Ovary (tissue), 10 donors: ENCODE measurements at places on chromosomes 7 and 10. TPM values are rescaled to one million over a fixed set of nuclear protein-coding genes. Genes with fewer than 3 reads are reported as not detected.

GRCh38 chr7:28081016-28081415, 99.6 kb downstream of the JAZF1 start:
- no peak overlapping the region for H3K27ac ChIP-seq
- peaks cover 12% of the 10 kb centered on the region for H3K4me1 ChIP-seq
- no peaks in the 10 kb centered on the region for H3K36me3 ChIP-seq
- DNase-seq: no peak

DNA sequence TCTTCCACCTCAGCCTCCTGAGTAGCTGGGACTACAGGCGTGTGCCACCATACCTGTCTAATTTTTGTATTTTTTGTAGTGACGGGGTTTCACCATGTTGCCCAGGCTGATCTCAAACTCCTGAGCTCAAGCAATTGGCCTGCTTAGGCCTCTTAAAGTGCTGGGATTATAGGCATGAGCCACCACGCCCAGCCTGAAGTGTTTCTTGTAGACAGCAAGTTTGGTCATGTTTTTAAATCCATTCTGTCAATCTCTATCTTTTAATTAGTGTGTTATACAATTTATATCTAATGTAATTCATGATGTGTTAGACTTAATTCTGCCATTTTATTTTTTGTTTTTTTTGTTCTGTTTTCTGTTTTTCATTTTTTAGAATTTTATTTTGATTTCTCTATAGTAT, 17.2 kb upstream of the MXI1 start:
- no peak overlapping the region for H3K4me3 ChIP-seq
- H3K27me3 ChIP-seq: no peaks in the 10 kb centered on the region
- no peak for DNase-seq
- H3K36me3 ChIP-seq: no peaks in the 10 kb centered on the region
- no peaks in the 10 kb centered on the region for H3K4me1 ChIP-seq
- no peak overlapping the region for H3K27ac ChIP-seq

Gene VIPR2
- 8.6 TPM for total RNA-seq

- no peak overlapping the region for H3K27ac ChIP-seq
- H3K4me3 ChIP-seq: no peak overlapping the region
- H3K27me3 ChIP-seq: no peaks in the 10 kb centered on the region
These were observed 73.1 kb upstream of the HECW1 start for GRCh38 chr7:43039346-43039745.

- H3K27ac ChIP-seq: no peak overlapping the region
- peaks cover 8% of the 10 kb centered on the region for H3K4me1 ChIP-seq
- H3K36me3 ChIP-seq: no peaks in the 10 kb centered on the region
- H3K27me3 ChIP-seq: no peaks in the 10 kb centered on the region
These were observed 3.4 kb downstream of the KCNIP2 start for GRCh38 chr10:101840102-101840684.

DNA sequence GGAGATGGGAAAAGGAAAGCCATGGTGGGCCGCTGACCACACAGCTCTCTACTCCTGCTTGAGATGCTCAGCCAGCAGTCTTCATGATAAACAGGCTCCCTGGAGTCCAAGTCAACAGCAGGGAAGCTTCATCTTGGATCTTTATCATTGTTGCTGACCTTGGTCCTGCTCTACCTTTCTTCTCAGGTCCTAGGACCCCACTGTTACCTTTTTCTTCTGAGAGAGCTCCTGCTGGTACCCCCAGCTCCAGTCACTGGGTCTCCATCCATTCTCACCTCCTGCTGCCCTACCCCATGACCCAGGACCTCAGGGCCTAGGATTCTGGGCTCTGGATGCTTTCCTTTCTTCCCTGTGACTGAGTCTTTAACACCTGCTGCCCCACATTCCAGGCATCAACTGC, 5.2 kb upstream of the CRTAC1 start:
- no peaks in the 10 kb centered on the region for H3K36me3 ChIP-seq
- H3K4me3 ChIP-seq: no peak overlapping the region
- no peak overlapping the region for H3K27ac ChIP-seq

Gene CLCN1
- total RNA-seq: not detected

- no peak overlapping the region for H3K27ac ChIP-seq
- no peaks in the 10 kb centered on the region for H3K36me3 ChIP-seq
- no peak for DNase-seq
- no peaks in the 10 kb centered on the region for H3K4me1 ChIP-seq
These were observed 192.5 kb upstream of the PPP2R2D start for GRCh38 chr10:131708225-131708880.

Gene TAS2R4
- 1.3 TPM for total RNA-seq

- no peak overlapping the region for H3K4me3 ChIP-seq
- no peaks in the 10 kb centered on the region for H3K36me3 ChIP-seq
- H3K4me1 ChIP-seq: peaks cover 14% of the 10 kb centered on the region
These were observed 50.4 kb downstream of the CALML3 start for GRCh38 chr10:5575144-5575481.

Gene AKR1C4
- not detected for total RNA-seq

DNA sequence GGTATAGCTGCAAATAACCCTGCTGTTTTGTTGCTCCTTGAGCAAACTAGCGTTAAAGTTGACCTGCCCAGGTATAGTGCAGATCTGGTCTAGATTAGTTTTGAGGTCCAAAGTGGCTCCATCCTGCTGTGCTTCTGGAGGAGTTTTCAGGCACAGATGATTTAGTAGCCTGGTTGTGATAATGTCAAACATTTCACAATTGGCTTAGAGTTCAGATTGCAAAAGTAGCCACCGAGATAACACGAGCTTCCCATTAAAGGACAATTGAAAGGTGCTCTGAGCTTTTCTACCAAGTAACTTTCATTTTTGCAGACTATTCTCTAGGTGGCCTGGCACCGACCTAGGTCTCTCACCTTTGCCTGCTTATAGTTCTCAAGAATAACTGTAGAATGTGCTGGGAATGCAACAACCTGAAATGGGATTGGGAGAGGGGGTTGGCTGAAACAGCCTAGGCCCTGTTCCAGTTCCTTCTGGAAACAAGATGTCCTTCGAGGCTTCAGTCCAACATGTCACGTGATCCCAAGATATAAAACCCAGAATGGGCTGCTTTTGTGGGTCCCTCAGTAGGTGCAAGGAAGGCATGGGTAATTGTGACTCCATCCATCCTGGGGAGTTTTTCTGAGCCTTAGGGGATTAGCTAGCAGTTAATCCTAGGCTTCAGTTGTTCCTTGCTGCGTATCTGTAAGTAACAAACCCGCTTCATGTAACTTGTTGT, 201.0 kb downstream of the CHRM2 start:
- H3K4me3 ChIP-seq: no peak overlapping the region
- no peak for DNase-seq
- H3K36me3 ChIP-seq: no peaks in the 10 kb centered on the region

- H3K4me1 ChIP-seq: peaks cover 17% of the 10 kb centered on the region
- DNase-seq: no peak
- no peaks in the 10 kb centered on the region for H3K36me3 ChIP-seq
- no peak overlapping the region for H3K4me3 ChIP-seq
These were observed 104.0 kb downstream of the JAZF1 start for GRCh38 chr7:28076423-28077200.
